ENCODE measurements at places on chromosomes 1 and 21.

- DNase-seq = no peak
Measured at GRCh38 chr1:230400007-230400344, 26.2 kb downstream of the PGBD5 start.

GRCh38 chr1:65371544-65371943 lies 48.9 kb upstream of the LEPR start:
- no peak for DNase-seq

GRCh38 chr1:111894497-111894896 lies 95.0 kb downstream of the KCND3 start:
- no peak for DNase-seq

DNA sequence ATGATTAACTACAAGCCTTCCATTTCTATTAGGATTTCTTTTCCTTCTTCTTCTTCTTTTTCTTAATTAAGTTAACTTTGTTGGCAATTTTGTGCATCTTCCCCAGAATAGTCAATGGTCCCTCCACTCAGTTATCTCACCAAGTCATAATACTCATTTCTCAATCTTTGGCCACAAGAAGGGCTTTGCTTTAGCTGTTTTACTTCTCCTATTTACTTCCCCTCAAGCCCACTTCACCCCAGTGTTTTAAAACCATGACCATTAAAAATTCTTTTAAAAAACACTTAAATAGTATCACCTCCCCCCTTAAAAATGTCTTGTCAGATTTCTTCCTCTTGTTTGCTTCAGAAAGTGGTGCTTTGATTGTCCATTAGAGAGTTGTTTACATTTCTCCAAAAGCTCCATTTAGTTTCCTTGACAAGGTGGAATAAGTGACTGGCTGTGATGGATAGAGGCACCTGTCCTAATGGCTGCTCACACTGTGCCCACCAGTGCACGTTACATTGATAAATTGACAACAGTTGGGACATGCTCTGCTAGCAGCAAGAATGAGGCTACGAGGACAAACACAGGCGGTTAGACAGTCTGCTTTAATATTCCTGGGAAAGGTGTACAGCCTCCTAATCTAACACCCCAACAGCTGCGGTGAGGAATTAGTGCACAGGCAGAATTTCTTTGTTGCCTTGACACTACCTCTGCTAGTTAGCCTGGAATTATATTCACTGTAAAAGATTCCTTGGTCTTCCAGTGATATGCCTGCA lies 354.7 kb downstream of the LMO4 start:
- no peak for DNase-seq

GRCh38 chr1:212670301-212670700 lies 29.3 kb downstream of the BATF3 start:
- no peak for DNase-seq

DNA sequence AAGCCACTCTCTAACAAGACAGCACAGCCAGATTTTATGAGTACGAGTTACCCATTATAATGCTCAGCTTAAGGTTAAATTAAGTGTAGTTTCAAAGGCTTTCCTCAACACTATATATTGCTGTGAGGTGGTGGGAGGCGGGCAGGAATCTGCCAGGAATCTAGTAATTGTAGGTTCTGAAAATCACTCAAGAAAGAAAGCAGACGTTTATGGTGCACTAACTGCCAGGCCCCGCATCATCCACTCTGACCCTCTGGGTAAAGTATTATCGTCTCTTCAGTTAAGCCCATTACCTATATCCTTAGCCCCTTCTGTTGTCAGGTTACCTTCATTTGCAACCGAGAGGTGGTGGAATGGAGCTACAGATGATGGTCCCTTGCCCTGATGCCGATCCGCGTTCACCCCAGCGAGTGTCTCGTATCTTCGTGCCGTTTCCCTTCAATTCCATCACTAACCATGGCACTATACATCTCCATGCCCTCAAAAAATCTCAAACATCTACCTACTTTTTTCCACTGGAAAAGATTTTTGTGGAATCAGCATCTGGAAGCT lies 12.4 kb downstream of the HMGN1 start:
- DNase-seq = no peak

- no peak for DNase-seq
Measured at GRCh38 chr1:154845174-154845573, 24.9 kb downstream of the KCNN3 start.

DNA sequence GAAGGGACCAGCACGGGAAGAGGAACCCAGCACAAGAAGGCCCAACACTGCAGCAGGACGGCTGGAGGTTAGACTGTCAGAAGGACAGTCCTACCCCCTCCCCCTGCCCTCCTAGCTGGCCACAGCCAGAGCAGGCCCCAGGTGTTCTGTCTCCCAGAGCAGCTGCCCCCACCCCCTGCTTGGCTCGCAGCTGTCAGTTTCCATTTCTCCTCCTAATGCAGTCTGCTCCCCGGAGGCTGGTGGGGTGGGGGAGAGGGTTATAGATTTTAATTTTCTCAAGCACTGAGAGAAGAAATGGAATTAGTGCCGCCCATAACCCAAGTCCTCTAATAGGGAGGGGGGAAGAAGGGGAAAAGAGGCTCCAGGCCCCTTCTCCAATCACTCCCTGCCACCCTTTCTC lies 13.0 kb upstream of the PEAR1 start:
- DNase-seq = no peak

Data from CD4-positive, alpha-beta T cell treated with Interleukin-1 beta for 1 hour (primary cell).